ENCODE measurements at places on chromosomes 13 and 19.
A peak's percentile ranks its signal among the peaks of the same experiment; 100 is the strongest.

DNA sequence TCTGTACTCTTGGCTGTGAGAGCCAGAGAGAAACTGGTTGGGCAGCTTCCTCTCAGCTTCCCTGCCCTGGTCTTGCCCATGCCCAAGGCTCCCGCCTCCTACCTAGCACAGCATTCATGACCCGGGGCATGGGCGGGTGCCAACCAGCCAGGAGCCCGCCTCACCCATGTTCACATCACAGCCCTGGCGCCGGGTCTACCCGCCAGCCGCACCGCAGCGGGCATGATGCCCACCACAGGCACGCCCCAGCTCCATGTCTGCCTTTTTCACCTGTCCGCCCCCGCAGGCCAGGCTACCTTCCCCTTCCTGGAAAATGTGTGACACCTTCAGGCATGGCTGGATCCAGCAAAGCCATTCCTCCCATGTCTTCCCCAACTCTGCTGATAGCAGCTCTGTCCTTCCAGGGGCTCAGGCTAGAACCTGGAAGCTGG, 42.1 kb downstream of the PTPRS start:
- no peak for DNase-seq

- peak; percentile 34 for DNase-seq
Measured at GRCh38 chr13:20230913-20231838, 943 bp downstream of the GJB6 start.

GRCh38 chr13:71820699-71821098, 46.3 kb downstream of the DACH1 start:
- DNase-seq, result no peak

DNA sequence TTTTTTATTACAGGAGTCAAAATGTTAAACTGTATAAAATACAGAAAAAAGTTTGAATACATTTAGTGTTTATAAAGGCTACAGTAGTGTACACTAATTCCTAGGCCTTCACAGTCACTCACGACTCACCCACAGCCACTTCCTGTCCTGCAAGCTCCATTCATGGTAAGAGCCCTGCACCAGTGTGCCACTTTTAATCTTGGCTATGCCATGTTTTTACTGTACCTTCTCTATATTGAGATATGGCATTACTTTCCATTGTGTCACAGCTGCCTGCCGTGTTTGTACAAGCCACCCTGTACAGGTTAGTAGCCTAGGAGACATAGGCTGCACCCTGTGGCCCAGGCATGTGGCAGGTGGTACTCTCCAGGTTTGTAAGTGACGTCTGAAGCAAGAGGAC, 32.1 kb downstream of the C1QTNF9 start:
- DNase-seq, result no peak

DNA sequence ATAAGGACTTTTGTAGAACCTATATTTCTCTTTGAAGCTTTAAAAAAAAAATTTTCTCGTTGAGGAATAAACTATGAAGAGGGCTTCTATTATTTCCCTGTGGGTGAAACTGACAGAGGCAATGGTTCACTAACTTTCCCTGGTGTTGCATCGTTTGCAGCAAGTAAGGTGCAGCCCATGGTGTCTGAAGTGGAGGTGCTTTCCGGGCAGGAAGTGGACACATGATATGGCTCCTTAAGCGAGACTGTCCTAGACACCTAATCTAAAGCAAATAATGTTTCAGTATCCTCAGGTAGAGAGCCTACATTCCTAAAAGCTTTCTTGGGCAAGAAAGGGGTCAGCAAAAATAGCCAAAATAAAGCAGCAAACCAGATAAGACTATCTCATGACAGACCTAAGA, 437.6 kb upstream of the ARGLU1 start:
- DNase-seq, result no peak

GRCh38 chr13:110376120-110376519, 69.0 kb downstream of the COL4A2 start:
- no peak for DNase-seq

GRCh38 chr19:39154100-39154628, 28.6 kb downstream of the PAK4 start:
- no peak for DNase-seq

DNA sequence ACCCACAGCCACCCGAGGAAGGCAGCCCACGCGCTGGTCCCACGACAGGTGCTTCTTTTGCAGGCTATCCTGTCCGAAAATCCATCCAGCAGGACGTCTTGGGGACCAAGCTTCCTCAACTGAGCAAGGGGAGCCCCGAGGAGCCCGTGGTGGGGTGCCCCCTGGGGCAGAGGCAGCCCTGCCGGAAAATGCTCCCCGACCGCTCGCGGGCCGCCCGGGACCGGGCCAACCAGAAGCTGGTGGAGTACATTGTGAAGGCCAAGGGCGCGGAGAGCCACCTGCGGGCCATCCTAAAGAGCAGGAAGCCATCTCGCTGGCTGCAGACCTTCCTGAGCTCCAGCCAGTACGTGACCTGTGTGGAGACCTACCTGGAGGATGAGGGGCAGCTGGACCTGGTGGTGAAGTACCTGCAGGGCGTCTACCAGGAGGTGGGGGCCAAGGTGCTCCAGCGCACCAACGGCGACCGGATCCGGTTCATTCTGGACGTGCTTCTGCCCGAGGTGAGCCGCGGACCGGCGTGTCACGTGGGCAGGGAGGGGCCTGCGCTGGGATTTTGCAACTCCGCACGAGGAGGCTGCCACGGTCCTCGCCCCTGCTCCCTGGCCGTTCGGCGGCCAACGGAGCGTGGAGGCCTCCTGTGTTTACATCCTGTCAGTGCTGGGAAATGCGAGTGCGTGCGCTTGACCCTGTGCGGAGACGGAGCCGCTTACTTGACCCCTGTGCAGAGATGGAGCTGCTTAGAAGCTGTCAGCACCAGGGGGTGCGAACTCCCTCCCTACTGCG, 12.9 kb upstream of the NDUFS7 start:
- DNase-seq, result no peak

- no peak for DNase-seq
Measured at GRCh38 chr19:6828306-6828697, 55.8 kb downstream of the VAV1 start.

DNA sequence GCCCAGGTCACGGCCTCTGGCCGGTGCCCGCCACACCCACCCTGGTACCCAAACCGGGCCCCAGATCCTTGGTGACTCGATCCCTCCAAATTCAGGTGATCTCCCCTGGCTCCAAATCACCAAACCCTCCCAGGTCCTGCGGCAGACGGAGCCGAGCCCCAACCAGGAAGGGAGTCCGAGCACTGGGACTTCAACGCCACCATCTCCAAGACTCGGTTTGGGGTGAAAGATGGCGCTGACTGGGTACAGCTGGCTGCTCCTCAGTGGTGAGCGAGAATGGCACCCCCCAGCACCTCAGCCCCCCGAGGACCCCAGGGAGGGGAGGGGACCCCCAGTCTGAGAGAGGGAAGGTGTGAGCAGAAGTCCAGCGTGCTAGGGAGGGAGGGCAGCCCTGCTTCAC, 2.3 kb downstream of the CEACAM16 start:
- DNase-seq, result no peak

DNA sequence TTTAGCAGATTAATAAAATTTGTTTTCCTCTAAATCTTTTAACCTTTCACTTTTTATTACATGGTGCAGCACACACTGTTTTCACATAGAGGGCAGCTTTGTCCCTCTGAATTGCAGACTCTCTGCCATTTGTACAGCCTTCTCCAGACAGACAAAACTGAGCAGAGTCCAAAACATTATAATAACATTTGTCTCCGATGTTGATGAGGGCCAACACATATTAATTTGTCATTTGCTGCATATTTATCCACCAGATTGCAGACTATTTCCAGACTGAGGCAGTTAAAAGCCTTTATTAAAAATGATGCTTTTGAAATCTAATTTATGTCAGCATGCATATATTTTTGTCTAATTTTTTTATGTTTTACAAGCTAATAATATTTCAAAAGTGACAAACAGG, 1251.9 kb upstream of the SLC10A2 start:
- DNase-seq, result no peak

GRCh38 chr13:100789481-100789880, 114.9 kb upstream of the TMTC4 start:
- DNase-seq, result no peak

GRCh38 chr19:31054430-31054829, 294.8 kb downstream of the TSHZ3 start:
- peak; percentile 32 for DNase-seq

GRCh38 chr13:50124536-50125303, 109.5 kb downstream of the KCNRG start:
- peak; percentile 95 for DNase-seq

GRCh38 chr19:20840371-20840770, 64.3 kb downstream of the ZNF66 start:
- no peak for DNase-seq

DNA sequence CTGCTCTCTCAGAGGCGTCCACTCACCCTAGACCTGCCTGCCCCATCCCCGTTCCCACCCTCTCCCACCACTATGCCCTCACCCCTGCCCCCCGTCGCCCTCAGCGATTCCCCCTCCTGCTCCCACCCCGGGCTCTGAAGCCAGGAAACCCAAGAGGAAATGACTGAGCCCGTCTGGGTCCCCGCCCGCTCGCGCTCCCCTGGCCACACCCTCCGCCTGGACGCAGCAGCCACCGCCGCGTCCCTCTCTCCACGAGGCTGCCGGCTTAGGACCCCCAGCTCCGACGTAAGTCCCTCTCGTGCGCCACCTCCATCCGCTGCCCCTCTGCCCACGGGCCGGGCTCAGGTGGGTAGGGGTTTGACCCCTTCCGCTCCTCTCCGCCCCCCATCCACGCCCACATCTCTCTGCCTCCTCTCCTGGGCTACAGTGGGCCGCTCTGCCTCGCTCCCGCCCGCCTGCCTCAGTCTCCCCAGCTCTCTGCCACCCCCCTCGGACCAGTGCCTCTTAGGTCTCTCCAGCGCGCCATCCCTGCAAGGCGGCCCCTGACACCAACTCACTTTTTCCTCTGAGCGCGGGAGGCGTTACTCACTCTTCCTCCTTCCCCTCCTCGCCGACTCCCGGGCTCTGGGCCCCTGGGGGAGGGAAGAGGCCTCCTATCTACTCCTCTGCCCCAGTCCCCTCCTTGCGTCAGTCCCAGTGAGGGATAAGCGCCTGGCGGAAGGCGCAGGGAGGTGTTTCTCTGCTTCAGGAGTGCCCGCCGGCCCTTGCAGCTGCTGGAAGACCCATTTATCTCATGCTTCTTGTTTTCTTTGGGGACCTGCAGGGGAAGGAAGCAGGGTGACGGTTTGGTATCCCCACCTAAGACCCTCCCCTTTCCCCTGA, at the start of gene FXYD5:
FXYD5 (plus strand) TSS at position 211 of the 882 bp plus-strand sequence. CDS start 816 bp downstream, outside the sequence.
- DNase-seq, result peak; percentile 76

DNA sequence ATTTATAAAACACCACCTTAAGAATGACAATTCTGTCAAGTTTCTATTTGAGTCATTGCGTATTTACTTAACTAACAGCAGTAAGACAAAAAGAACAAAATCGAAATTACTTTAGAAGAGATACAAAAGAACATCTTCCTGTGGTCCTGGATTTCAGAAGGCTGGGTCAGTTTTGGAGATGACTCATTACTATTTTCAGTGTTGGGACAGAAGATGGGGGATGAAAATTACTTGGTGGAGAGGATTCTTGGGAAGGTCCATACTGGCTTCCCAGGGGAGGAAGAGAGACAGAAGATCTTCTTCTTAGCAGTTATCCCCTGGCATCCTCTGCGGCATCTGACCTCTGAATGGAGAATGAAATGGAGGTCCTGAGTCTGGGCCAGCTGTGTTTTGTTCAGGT, 33.5 kb upstream of the CSNK1A1L start:
- no peak for DNase-seq

DNA sequence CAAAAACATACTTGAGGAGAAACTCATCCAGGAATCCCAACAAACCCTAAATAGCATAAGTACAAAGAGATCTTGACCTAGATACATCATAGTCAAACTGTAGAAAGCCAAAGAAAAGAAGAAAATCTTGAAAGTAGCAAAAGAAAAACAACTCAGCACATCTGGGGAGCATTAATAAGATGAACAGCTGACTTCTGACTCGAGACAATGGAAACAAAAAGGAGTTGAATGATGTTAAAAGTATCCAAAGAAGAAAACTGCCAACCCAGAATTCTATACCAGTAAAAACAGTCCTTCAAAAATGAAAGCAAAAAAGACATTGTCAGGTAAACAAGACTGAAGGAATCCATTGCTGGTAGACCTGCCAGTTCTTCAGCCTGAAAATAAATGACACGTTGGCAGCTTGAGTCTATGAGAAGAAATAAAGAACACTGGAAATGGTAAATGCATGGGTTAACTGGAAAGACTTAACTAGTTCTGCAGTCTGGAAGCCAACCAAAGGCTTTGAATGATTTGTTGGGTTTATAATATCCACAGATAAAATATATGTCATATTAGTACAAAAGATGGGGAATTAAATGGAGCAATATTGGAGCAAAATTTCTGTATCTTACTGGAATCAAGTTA, 46.8 kb downstream of the TSSK6 start:
- no peak for DNase-seq

DNA sequence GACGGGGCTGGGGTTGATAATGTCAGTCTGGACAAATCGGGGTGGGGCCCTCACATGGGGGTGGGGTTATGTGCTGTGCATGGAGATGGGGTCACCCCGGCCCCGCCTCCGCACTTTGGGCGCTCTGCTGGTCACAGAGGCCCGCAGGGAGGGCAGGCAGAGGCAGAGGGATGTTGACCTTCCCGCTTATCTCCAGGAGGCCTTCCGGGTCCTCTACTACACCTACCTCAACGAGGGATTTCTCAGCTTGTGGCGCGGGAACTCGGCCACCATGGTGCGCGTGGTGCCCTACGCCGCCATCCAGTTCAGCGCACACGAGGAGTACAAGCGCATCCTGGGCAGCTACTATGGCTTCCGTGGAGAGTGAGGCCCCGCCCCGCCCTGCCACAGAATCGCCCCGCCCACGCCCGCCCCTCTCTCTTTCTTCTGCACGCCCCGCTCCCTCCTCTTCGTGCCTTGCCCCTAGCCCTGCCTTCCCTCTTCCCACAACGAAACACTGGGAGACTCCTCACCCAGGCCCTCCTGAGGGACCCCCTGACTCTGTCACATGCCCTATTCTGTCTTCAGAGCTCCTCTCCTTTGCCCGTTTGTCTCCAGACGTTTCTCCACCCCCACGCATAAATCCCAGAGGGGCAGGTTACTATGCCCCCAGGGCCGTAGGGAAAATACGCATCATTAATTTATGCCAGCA, 32.8 kb downstream of the TMEM161A start:
- DNase-seq, result no peak

GRCh38 chr19:53871454-53871853, 3.8 kb downstream of the MYADM start:
- DNase-seq, result no peak

- DNase-seq, result no peak
Measured at GRCh38 chr19:19335408-19336158, 15.0 kb downstream of the MAU2 start.

DNA sequence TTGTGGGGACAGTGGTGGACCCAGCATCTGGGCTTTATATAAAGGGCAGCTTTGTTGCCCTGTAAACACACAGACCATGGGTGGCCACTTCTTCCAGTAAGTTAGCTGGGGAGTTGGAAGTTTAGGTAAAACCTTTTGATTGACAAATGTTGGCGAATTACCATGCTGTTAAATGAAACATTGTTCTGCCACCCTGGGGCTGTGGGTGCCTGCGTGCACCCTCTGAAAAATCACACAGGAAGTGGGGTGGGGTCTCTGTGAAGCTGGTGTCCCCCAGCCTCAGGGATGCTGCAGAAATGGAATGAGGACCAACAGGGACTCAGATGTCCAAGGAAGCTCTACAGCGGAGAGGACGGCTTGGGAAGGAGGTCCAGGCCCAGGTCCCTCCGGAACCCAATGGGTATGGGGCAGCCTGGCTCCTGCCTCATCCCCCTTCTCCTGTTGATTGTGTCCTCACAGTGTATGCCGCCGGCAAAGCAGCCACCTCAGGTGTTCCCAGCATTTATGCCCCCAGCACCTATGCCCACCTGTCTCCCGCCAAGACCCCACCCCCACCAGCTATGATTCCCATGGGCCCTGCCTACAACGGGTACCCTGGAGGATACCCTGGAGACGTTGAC, 2.8 kb upstream of the USF2 start:
- no peak for DNase-seq
